Endothelial cell (in vitro differentiated cells): ENCODE measurements at places on chromosomes 4 and X. TPM values are rescaled to one million over a fixed set of nuclear protein-coding genes. Genes with fewer than 3 reads are reported as not detected.

DUX4 gene
- total RNA-seq: 0.49 TPM

OCIAD1 gene
- total RNA-seq: 121 TPM

GRCh38 chr4:169615467-169616106, 3.2 kb upstream of the NEK1 start:
- no peak for DNase-seq
- H3K4me1 ChIP-seq: peaks cover 21% of the 10 kb centered on the region
- H3K27me3 ChIP-seq: peaks cover 2% of the 10 kb centered on the region
- no peak overlapping the region for H3K4me3 ChIP-seq
- no peak overlapping the region for H3K27ac ChIP-seq

- peaks cover 21% of the 10 kb centered on the region for H3K4me1 ChIP-seq
- peak overlapping the region; percentile 30 for H3K27ac ChIP-seq
- H3K36me3 ChIP-seq: no peaks in the 10 kb centered on the region
- H3K4me3 ChIP-seq: no peak overlapping the region
- H3K27me3 ChIP-seq: peaks cover 7% of the 10 kb centered on the region
These were observed 106.6 kb upstream of the ATP6AP2 start for GRCh38 chrX:40474205-40474626.

DNA sequence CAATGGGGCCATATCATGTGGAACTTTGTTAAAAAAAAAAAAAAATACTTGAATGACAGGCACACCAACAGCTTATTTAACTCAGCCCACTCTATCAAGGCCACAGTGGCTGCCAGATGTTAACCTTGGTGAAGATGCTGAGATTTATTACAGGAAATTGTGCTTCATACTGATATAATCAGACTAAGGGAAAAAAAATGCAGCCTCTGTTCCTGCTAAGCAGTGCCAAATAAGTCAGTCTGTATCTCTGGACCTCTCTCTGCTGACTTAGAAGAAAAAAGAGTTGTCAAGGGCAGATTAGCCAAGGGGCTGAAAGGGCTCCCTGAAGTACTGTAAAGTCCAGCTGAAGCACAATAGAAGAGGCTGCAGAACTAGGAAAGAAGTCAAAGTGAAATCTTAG, 677.7 kb upstream of the HTR2C start:
- no peaks in the 10 kb centered on the region for H3K27me3 ChIP-seq
- no peak for DNase-seq
- no peaks in the 10 kb centered on the region for H3K36me3 ChIP-seq
- no peaks in the 10 kb centered on the region for H3K4me1 ChIP-seq
- H3K27ac ChIP-seq: no peak overlapping the region

GRCh38 chr4:25486171-25486570, 109.1 kb downstream of the ANAPC4 start:
- no peaks in the 10 kb centered on the region for H3K36me3 ChIP-seq
- DNase-seq: no peak

DNA sequence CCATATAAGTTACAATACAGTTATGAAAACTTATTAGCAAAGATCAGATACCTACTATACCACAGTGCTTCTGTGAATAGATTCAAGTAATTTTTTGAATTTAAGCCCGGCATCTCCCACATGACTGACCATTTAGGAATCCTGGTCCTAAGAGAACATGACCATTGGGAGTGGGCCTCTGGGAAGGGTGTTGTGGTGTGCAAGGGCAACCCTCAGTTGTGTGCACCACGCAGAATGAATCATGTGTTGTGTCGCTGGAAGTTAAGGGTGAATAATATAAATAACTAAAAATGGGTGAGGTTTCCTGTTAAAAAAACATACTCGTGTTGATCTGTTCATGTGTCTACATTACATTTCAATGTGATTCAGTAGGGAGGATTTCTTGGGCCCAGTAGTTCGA, 15.5 kb downstream of the CPE start:
- no peak overlapping the region for H3K4me3 ChIP-seq
- no peak for DNase-seq
- H3K27ac ChIP-seq: no peak overlapping the region
- no peaks in the 10 kb centered on the region for H3K27me3 ChIP-seq
- no peaks in the 10 kb centered on the region for H3K36me3 ChIP-seq

GRCh38 chr4:26936284-26937065, 75.8 kb downstream of the STIM2 start:
- H3K4me3 ChIP-seq: no peak overlapping the region
- no peaks in the 10 kb centered on the region for H3K36me3 ChIP-seq
- no peak for DNase-seq
- H3K27me3 ChIP-seq: no peaks in the 10 kb centered on the region
- H3K27ac ChIP-seq: no peak overlapping the region

GRCh38 chr4:153008578-153009199, 72.6 kb downstream of the FHDC1 start:
- no peak for DNase-seq
- peaks cover 6% of the 10 kb centered on the region for H3K27me3 ChIP-seq
- no peaks in the 10 kb centered on the region for H3K36me3 ChIP-seq

- H3K27ac ChIP-seq: no peak overlapping the region
- no peaks in the 10 kb centered on the region for H3K36me3 ChIP-seq
- H3K4me1 ChIP-seq: peaks cover 7% of the 10 kb centered on the region
- no peaks in the 10 kb centered on the region for H3K27me3 ChIP-seq
- DNase-seq: peak; percentile 18
These were observed 440.9 kb downstream of the MID1IP1 start for GRCh38 chrX:39242187-39242586.

DNA sequence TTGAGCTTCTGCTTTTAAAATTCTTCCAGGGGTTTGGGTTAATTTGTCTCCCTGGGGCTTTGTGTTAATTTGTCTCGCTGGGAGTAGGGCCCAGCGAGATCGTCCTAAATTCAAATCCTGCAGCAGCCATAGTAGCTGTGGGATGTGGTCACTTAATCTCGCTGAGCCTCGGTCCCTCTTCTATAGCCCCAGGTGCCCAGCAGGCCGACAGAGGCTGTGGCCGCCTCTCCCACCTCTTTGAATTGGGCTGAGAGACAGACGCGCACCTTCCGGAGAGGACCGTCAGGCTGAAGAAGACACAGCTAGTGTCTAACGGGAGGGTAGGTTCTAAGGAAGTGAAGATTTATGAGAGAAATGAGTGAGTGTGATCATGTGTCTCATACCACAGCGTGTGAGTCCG, 15.7 kb upstream of the WFS1 start:
- H3K27me3 ChIP-seq: peaks cover 2% of the 10 kb centered on the region
- no peak for DNase-seq
- no peak overlapping the region for H3K27ac ChIP-seq

GRCh38 chr4:125704726-125705125, 390.0 kb downstream of the FAT4 start:
- H3K36me3 ChIP-seq: no peaks in the 10 kb centered on the region
- no peak for DNase-seq
- H3K27ac ChIP-seq: peak overlapping the region; percentile 52
- H3K27me3 ChIP-seq: no peaks in the 10 kb centered on the region

DNA sequence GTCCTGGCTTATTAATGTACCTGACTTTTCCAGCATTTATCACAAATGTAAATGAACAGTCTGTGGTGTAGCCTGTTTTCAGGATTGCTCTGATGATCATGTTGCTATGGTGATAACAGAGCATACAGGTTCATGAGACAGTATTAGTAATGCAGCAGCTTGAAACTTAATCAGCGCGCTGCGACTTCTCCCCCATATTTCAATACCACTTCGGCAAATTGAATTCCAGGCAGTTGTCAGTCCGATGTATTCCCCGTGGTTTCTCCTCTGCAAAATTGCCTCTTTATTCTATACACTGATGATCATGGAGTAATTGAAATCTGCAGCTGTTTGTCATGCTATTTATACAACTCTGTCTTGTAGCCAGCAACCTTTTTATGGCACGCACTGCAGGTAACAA, 239.3 kb downstream of the C4orf33 start:
- peaks cover 16% of the 10 kb centered on the region for H3K4me1 ChIP-seq
- peaks cover 2% of the 10 kb centered on the region for H3K27me3 ChIP-seq
- peaks cover 8% of the 10 kb centered on the region for H3K36me3 ChIP-seq
- H3K4me3 ChIP-seq: no peak overlapping the region
- DNase-seq: no peak
- H3K27ac ChIP-seq: no peak overlapping the region
